CD4-positive, alpha-beta T cell treated with Interleukin-6 at 100 ng/mL for 8 hours (primary cell): ENCODE measurements at places on chromosomes 2 and 18.

GRCh38 chr18:8097927-8098326 is 511.3 kb upstream of the RAB12 start:
- no peak for DNase-seq

DNA sequence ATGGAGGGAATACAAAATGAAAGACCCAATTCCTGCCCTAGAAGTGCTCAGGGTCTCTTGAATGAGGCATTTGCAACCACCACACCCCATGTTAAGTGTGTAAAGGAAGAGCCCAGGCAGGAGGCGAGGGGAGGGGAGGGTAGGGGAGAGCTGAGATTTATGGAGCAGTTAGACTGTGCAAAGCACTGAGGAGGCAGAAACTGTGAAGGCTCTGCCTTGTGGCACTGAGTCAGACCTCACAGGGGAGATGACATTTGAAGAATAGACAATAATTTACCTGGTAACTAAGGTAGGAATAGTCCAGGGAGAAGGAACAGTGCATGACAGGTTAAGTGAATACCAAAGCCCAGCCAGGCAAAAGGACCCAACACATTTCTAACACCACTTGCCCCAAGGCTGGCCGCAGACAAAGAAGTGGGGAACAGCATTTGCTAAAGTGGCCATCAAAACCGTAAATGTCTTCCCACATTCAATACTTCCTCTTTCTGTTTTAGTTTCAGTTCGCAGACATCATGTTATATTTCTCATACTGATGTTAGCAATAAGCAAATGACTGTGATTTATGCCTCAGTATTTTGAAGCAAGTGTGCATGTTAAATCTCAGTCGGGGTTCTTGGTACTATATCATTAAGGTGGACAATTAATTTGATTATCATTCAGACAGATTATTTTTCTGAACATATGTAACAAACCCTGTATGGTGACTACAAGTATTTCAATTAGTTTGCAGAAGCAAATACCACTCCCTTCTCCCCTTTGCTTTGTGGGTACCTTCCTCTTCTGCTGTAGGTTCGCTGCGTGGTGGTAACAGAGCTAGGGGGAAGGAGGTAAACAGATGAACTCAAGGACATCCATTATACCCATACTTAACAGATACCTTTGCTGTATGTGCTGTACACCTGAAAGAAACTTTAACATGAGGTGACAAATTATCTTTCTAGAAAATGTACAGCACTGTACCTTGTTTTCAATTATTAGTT is 27.5 kb downstream of the CDH20 start:
- no peak for DNase-seq

- no peak for DNase-seq
Measured at GRCh38 chr2:230925443-230925878, 419 bp upstream of the GPR55 start.

DNA sequence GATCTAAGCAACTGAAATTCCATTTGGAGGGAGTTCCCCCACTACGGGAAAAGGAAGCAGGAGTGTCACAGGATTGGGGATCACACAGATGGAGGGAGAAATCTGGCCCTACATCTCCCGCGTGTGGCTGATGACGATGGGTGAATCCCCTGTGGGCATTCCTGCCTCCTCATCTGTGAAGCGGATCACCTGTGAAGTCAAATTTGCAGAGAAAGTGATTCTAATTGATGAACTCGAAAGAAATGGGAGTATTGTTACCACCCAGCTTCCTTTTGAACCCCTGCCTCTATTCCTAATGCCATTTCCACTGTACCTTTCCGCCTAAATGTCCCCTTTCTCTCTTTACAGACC is 92.0 kb downstream of the CMPK2 start:
- DNase-seq = no peak

DNA sequence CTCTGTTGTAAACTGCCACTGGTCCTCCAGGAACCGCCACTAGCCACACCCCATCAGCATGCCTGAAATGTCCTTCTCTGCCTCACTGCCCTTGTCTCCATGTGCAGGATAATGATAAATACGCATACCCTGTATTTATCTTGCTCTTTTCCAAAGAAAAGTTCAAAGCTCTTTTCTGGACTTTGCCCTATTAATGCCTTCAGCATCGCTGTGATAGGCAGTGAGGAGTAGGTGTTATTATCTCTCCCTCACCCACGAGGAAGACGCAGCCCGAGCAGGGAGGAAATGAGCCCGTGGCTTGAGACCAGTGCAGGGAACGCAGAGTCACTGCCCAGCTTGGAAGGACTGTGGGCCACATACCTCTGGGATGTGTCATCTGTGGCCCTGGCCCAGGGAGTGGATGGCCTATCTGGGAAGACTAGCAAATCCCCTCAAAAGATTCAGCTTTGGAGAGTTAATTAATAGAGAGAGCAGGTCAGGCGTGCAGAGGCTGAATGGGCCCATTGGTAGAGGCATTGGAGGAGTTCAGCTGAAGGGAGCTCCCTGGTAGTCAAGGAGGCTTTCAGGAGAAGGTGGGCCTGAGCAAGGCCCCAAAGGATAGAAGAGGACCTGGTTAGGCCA is 39.5 kb upstream of the MCFD2 start:
- no peak for DNase-seq

GRCh38 chr2:72166279-72166678 is 18.6 kb upstream of the CYP26B1 start:
- no peak for DNase-seq

- no peak for DNase-seq
Measured at GRCh38 chr2:24461685-24462084, 29.4 kb upstream of the NCOA1 start.

DNA sequence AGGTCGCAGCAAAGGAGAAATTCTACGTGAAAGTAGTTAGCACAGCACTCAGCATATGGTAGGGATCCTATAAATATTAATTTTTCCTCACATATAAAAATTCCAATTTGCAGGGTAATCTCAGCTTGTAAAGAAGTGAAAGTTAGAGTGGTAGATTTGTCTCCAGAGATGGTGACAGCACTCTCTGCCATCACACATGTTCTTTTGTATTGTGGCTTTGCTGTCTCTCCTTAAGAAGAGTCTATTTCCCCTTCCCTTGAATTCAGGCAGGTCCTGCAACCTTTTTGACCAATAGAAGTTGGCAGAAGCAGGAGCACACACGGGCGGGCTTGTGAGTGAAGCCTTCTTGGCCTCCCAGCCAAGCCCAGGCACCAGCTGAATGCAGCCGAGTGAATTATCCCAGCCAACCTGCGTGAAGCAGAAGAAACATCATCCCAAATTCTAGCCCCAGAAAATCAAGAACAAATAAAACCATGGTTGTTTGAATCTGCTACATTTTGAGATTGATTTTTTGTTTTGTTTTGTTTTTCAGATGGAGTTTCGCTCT is 107.8 kb upstream of the COPS8 start:
- DNase-seq = no peak

DNA sequence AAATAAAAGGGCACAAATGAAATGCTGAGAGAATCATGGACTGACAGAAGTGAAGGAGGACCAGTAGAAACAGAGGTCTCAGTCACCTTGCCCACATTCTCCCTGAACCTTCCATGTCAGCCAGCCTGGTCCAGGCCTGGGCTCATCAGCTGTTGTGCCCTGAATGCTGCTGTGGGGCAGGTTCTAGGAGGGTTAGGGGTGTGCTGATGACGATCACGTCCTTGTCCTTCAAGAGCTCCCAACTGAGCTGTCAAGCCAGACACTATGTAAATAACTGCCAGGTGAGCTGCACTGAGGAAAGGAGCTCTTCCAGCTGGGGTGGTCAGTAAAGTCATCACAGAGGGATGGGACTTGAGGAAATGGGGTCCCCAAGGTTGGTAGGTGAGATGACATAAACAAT is 156.5 kb downstream of the SMAD2 start:
- no peak for DNase-seq

GRCh38 chr18:48452861-48453323 is 43.7 kb upstream of the ZBTB7C start:
- DNase-seq = no peak

DNA sequence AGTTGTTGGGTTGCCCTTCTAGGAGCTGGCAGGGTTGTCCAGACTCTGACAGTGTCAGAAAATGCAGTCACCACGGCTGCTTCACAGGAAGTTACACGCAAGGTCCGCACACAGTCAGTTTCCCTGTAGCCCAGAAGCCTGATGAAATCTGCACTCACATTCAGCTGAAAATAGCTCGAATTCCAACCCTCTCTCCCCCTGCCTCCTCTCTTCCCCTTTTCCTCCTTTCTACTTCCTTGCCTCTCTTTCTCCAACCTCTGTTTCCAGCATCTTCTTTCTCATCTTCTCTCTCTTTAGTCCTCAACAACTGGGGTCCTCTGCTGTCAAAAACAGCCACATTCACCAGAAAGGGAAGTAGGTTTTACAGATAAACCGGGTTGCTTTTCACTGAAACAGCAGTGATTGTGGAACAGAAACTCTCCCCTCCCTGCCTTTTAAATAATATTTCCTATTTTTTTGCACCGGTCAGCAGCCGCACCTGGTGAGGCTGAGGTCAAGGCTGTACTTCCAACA is 69.3 kb downstream of the BCL11A start:
- no peak for DNase-seq

- DNase-seq = peak; percentile 11
Measured at GRCh38 chr2:151289972-151290866, 751 bp upstream of the NMI start.

DNA sequence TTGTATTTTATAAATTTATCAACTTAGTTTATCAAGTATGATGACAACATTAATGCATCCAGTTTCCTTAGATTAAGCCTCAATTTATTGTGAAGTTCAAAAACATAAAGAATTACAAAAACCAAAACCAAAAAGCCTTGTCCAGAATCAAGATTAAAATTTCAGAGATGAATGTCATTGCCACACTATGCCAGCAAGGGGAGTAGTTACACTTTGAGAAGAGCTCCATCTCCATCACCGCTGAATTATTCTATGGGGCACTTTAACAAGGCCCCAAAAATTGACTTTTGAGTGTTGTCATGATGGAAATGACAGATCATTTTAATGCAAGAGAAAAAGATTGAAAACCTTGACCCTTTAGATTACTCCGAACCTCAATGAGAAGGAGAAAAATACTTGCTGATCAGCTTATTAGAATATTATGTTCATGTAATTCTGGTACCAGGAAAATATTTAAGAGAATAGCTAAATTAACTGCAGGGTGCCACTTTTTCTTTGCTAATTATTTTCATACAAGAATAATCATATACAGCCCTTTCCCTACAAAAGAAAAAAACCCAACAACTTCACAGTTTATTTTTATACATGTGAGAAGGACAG is 152.5 kb upstream of the AQP4 start:
- DNase-seq = no peak

DNA sequence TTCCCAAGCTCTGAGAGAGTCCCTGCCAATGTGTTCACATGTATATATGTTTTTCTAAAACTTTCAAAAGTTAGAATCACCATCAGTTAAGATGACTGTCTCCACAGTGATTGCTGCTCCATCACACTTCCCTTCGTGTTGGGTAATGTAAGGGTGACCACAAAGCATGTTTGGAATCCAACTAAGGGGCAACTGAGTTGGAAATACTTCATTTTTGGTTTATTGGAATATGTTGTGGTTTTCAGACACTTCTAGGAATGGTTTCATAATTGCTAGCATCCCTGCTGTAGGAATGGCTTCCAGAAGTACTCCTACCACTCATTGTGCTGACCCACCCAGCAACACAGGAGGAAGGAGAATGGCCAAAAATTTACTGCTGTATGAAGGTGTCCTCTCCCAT is 212.5 kb upstream of the GULP1 start:
- DNase-seq = no peak

DNA sequence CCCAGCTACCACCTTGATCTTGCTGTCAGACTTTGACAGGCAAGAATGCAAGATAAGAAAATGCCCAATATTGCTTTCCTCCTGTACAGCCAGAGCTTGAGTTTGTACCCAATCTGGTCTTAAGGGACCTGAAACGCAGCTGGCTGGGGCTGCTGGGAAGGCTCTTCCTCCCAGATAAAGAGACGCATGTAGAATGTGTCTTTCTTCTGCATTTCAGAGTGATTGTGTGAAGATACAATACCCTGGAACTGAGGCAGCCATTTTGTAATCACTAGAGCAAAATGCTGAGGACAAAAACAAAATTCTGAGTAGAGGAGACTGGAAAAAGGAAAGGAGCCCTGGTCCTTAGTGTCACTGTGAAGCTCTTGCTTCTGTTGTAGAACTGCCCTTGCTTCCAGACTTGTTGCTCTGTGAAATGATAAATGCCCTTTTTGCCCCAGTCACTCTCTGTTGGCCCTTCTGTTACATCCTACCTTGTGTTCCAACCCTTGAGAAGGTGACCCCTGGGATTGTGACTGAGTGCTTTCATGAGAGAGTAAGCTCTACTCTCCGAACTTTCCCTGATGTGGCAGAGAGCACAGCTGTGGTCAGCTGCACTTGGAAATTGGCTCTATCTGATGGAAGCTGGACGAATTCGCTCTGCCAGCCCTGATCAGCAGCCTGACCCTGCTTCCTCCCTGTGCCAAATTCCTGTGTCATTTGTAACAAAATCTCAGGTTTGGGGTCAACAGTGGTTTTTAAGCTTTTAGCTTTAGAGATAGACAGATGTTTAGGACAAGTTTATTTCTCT is 137.4 kb upstream of the RBMS1 start:
- no peak for DNase-seq

DNA sequence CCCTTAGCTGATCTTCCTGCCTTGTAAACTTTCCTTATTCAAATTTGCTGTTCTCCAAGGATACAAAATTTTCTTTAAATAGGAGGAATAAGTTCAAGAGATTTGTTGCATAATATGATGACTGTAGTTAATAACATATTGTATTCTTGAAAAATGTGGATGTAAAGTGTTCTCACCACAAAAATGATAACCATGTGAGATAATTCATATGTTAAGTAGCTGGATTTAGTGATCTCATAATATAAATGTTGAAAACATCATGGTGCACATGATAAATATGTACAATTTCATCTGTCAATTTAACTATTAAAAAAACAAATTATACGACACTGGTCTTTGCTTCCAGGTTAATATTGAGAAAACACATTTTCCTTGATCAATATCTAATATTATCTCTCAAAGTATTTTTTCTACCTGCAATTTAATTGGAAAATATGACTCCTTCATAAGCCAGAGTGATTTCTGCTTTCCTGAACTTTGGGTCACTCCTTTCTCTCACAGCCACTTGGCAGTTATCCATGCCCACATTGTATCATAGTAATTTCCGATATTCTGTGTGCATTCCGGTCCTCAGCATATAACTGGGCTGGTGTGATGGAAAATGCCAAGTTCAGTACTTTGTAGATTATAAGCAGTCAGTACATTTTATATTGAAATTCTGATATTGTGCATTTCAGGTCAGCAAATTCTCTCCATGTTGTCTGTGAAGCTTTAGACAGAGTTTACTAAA is 152.6 kb downstream of the GULP1 start:
- DNase-seq = no peak

DNA sequence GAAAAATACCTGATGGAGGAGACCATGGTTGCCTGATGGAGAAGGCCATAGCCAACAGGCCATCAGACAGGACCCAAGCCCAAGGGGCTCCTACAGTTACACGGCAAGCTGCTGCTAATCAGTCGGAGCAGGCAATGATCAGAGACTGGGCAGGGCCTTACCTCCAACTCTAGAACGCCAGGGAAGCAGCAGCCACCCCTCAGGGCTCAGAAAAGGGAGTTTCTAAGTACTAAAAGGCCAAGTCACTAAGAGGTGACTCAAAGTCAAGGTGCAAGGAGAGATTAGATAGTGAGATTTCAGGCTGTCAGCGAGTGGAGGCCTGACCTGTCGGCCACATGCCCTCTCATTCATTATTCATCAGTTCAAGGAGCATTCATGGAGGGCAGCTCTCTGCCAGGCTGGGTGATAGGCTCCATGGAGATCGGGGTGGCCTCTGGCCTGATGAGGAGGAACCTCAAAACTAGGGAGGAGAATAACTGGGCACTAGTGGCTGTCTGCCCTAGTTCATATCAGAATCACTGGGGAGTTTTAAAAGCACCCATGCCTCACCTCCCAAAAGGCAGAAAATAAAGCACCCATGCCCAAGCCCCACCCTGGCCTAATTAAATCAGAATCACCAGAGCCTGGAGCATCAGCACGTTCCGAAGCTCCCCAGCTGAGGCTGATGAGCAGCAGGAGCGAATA is 3.6 kb downstream of the VIL1 start:
- no peak for DNase-seq
